ENCODE measurements at places on chromosomes 5 and 9.

DNA sequence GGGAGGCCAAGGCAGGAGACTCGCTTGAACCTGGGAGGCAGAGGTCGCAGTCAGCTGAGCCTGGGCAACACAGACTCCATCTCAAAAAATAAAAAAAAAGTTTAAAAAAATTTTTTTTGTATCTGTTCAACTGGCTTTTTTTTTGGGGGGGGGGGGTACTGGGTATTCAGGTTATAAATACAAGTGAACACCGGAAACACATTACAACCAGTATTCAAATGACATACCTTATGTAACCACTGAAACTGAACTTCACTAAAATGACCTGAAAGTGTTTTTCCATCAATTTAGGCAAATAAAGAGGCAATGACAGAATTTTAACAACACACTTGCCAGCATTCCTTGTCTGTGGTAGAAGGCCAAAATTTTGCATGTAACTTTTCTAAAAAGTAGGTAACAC is 33.5 kb downstream of the STRBP start:
- no peak for DNase-seq

DNA sequence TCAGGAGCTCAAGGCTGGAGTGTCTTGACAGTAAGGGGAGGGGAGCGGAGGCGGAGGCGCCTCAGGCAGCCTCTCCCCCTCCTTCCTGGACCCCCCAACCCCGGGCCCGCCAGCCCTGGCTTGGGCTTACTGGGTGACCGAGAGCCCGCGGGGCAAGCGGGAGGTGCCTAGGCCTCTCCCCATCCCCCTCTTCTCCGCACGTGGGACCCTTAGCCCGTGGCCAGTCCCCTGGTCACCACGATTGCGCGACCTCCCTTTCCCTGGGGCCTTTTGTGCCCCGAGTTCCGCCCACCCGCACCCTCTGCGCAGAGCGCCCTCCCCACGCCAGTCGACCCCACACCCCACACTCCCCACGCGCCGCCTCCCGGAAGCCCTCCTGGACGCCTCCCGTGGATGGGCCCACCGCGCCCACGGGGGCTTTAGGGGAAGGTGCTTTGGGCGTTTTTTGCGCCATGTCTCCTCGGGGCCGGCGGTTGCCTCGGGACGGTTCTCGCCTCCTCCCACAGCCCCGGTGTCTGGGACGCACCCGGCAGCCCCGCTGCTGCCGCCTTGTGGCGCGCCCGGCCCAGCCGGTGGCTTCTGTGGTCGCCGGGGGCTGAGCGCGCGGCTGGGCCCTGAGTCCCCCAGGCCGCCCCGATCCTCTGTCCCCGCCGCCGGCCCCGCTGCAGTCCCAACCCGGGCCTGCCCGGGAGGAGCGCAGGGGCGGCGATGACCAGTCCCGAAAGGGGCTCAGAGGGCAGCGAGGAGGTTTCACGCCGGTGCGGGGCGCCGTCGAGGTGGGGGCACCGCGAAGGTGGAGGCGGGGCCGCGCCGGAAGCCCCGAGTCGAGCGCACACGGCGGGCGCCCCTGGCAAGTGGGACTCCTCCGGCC is 3.2 kb downstream of the TOR4A start:
- no peak for DNase-seq

- DNase-seq: no peak
Observed at GRCh38 chr5:158162479-158163034, 303.6 kb upstream of the CLINT1 start.

- no peak for DNase-seq
Observed at GRCh38 chr5:169590602-169591001, 7.0 kb downstream of the SPDL1 start.

DNA sequence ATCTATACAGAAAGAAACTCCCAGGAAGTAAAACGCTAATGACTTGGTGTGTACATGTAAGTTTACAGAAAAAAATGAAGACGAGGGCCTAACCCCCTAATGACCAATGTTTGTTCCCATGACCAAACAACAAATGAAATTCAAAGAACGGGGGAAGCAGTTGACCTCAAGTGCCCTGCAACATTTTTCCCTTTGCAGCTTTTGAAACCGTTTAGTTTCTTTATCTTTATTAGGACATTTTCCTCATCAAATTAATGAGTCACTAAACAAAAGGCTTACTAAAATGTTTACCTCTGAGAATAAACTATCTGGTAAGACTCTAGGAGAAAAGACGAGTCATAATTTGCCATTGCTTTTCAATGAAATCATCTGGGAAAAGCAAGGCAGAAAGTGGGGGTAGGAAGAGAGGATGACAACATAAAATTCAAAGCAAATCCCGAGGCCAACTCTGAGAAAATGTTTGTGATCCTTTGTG is 57.4 kb downstream of the LHFPL2 start:
- no peak for DNase-seq

DNA sequence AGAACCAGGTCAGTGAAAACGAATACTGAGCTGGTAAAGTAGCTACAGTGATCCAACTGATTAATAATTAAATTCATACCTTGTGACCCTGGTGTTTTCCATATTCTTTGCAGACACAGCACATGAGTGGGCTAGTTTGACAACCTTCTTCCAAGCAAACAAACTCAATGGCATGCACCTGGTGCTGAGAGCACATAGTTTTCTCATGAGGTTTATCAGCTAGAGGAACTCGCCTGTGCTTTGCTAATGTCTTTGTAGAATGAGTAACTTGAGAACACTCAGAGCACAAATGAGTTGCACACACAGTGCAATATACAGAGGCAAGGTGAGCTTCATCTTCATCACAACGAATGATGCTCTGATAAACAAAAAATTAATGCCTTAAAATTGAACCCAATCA is 12.6 kb downstream of the TRIM23 start:
- DNase-seq: no peak

Data from esophagus squamous epithelium (tissue), 5 donors.